GM04503 (cell line): ENCODE measurements at places on chromosomes 2 and 18.

DNA sequence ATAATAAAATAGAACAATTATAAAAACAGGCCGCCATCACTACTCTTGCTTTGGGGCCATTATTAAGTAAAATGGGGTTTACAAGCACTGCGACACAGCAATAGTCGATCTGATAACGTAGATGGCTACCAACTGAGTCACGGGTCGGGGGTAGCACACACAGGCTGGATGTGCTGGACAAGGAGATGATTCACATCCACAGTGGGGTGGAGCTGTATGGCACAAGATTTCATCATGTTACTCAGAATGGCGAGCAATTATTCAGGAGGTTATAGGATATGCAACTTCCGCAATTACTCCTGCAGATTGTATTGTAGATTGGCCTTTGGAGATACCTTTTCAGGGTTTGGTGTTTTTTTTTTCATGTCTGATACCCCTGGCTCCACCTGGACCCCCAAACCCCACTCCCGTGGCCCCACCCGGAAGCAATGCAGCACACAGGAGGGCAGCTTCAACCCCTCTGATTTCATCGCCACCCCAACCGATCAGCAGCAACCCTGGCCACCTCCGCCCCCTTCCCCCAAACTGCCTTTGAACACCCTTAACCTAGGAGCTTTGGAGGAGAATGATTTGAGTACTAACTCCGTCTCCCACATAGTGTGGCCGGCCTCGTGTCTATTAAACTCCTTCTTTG, 21.4 kb upstream of the MLPH start:
- no peak for DNase-seq

- no peak for DNase-seq
Observed at GRCh38 chr2:67851956-67852824, 210.6 kb downstream of the C1D start.

DNA sequence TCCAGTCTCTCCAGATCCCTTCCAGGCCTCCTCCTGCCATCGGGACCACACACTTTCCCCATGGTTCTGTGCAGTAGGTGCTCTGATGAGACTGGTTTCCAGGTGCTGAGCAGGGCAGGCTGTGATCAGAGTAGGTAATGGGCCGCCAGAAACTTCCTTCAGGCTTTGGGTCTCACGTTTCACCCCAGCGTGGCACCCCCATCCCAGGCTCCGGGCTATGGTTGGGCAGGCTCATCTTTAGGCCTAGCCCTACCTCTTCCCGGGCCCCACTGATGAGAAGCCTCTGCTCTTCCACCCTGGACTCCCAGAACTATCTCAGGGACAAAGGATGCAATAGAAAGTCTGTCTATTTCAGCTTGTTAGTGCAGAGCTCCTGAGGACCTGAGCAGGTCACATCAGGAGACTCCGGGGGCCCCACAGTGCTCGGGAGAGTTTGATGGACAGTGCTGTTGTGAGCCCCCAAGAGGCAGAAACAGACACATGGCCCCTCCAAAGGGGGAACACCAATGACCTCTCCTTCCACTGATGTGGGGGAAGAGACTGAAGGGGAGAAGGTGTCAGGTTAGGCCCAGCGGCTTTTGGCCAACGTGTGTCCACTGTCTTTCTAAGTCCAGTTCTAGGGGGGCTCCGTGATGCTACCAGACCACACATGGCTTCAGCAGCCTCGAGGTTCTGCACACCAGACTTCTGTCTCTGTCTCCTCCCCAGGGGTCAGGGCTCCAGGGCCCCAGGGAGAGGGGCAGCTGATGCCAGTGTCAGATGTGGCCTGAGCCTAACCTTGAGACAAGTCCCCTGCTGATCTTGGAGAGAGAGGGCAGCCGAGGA, 5.8 kb upstream of the PROM2 start:
- DNase-seq, result no peak

- no peak for DNase-seq
Observed at GRCh38 chr2:109514857-109515256, 98.9 kb downstream of the SEPTIN10 start.

GRCh38 chr2:237923481-237924163, 43.2 kb upstream of the UBE2F start:
- DNase-seq, result peak; percentile 16

DNA sequence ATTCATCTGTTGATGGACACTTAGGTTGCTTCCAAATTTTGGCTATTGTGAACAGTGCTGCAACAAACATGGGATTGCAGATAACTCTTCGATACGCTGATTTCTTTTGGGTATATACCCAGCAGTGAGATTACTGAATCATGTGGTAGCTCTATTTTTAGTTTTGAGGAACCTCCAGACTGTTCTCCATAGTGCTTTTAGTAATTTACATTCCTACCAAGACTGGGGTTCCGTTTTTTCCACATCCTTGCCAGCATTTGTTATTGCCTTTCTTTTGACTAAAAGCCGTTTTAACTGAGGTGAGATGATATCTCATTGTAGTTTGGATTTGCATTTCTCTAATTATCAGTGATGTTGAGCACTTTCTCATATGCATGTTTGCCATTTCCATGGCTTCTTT, 200.3 kb downstream of the MBD5 start:
- no peak for DNase-seq

- peak; percentile 1 for DNase-seq
Observed at GRCh38 chr2:66189553-66189952, 245.4 kb upstream of the MEIS1 start.

GRCh38 chr18:79848579-79849327, 51.0 kb downstream of the KCNG2 start:
- no peak for DNase-seq

GRCh38 chr2:173221937-173222594, 132.6 kb upstream of the CDCA7 start:
- DNase-seq, result no peak

DNA sequence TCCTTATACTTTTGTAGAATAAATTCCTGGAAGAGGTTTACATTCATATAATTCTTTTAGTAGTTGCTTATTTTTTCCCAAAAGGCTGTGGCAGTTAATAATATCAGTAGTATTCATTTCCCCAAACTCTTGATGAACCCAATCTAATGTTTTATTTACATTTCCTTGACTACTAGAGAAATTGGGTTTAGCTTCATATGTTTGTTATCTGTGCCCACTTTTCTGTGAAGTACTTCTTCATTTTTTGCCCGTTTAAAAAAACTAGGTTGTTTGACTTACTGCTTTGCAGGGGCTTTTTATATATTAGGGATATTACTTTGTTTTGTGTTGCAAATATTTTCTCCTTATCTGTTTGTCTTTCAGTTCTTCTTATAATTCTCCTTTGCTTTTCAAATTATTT, 17.2 kb downstream of the RALB start:
- DNase-seq, result no peak

GRCh38 chr2:41482659-41483058, 565.2 kb upstream of the PKDCC start:
- no peak for DNase-seq

GRCh38 chr2:40450796-40451430, 977 bp downstream of the SLC8A1 start:
- DNase-seq, result peak; percentile 63

- DNase-seq, result no peak
Observed at GRCh38 chr2:172050479-172051125, 34.7 kb upstream of the DLX1 start.

DNA sequence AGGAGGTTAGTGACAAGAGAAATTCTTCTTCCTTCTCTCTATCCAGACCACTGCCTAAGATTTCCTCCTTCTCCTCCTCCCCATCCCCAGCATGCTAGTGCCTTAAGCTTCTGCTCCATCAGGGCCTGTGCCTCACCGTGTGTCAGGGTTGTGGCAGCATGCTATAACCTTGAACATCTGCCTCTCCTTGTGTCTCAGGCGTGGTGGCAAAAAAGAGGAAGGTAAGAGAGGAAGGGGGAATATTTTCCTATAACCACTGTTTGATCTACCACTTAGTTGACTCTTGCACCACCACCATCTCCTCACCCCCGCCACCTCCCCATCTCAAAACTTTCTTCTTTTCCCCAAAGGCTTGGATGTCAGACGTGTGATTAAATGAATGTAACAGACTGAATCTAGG, 38.3 kb upstream of the PEX13 start:
- no peak for DNase-seq

GRCh38 chr2:47089083-47089464, 66.0 kb downstream of the STPG4 start:
- no peak for DNase-seq

GRCh38 chr2:31134480-31134879, 3.8 kb downstream of the GALNT14 start:
- DNase-seq, result no peak

- DNase-seq, result no peak
Observed at GRCh38 chr2:223306371-223306770, 254.4 kb downstream of the KCNE4 start.

GRCh38 chr2:57443086-57443485, 603.5 kb upstream of the VRK2 start:
- DNase-seq, result no peak

GRCh38 chr2:19764998-19765397, 136.8 kb downstream of the TTC32 start:
- no peak for DNase-seq

GRCh38 chr2:70132244-70133126, 45.2 kb downstream of the PCBP1 start:
- DNase-seq, result no peak

DNA sequence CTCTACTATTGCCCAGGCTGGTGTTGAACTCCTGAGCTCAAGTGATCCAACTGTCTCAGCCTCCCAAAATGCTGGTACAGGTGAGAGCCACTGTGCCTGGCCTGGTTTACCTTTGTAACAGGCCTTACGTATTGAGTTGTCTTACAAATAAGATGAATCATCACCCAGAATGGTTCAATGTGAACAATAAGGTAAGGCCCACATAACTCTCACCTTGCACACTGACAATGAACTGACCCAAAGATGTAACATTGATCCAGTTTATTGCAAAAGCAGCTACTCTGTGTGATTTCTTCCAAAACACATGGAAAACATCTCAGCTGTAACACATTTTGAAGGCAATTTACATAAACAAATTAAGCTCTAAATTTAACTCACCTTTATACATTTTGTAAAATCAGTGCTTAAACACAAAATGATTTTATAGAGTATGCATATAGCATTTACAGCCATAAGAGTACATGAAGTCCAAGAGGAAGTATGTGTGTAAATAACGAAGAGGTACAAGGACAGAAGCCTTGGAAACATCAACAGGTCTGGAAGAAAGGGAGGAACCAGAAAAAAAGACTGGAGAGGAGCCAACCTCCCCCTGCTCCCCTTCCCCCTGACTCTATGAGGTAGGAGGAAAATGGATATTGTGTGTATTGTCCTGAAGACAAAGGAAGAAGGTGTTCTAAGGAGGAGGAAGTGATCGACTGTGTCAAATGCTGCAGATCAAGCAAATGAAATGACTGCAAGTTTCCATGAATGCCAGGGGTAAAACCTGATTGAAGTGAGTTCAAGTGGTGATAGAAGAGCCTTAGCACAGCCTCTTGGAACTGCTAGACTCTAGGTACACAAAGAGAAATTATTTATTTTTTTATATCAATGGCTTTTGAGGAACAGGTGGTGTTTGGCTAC, 5.6 kb upstream of the WDFY1 start:
- DNase-seq, result no peak

GRCh38 chr18:67525328-67526099, 9.0 kb upstream of the DSEL start:
- peak; percentile 96 for DNase-seq

DNA sequence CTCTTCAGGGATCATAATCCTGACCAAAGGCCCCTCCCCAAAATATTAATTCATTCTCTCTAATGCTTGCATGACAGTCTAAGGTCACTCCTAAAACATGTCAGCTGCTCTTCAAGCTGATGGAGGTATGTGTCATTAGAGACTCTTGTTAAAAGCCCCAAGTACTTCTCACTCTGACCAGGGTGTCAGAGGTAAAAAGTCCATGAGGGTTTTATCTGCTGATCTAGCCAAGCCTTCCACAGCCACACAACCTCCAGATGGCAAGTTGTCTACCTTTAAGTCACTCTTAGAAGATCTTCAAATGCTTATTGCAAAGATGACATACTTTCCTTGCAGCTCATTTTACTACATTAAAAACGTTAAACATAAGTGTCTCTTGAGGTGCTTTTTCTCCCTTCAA, 83.6 kb upstream of the ETAA1 start:
- DNase-seq, result no peak

GRCh38 chr2:117085256-117085655, 729.2 kb upstream of the DDX18 start:
- DNase-seq, result no peak

DNA sequence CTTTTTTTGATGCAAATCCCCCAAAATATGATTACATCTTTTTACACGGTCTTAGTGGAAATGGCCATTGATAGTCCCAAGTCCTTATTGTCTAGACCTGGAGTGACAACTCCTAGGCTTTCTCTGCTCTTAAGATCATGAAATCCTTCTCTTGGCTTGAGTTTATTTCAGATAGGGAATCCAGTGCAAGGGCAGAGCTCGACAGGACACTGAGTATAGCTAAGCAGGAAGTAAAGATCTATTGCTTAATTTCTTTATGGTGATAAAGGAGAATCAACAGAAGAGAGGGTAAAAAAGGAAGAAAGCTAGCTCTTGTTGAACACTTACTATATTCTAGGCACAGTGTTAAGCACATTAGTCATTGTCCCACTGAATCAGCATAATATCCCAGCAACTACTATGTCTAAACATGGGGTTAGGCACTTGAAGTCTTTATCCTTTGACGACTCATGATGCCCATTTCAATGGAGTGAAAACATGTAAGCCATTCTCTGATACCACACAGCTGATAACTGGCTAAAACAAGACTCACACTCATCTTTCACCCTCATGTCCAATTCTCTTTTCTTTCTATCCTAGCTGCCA, 74.1 kb upstream of the LRATD1 start:
- no peak for DNase-seq

DNA sequence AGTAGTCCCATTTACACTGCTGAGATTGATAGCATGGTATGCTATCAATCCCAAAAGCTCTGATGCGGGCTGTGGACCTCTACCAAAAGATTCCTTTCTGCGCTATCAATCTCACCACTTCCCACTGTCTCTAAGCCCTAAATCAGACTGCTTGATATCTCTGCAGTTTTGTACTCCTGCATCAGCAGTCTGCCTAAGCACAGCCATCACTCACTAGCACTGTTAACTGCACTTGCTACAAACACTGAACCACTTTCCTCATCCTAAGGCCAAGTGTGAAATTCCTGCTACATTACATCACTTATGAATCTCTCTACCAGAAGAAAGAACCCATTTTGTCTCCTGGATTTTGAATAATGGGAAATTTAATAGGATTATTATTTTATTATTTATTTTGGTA, 237.0 kb downstream of the HNMT start:
- no peak for DNase-seq

- no peak for DNase-seq
Observed at GRCh38 chr2:8540552-8541055, 141.3 kb upstream of the ID2 start.

GRCh38 chr2:102181919-102182635, 4.7 kb upstream of the IL1RL2 start:
- no peak for DNase-seq
